ENCODE measurements at places on chromosomes 2 and 18.
A peak's percentile ranks its signal among the peaks of the same experiment; 100 is the strongest.

DNA sequence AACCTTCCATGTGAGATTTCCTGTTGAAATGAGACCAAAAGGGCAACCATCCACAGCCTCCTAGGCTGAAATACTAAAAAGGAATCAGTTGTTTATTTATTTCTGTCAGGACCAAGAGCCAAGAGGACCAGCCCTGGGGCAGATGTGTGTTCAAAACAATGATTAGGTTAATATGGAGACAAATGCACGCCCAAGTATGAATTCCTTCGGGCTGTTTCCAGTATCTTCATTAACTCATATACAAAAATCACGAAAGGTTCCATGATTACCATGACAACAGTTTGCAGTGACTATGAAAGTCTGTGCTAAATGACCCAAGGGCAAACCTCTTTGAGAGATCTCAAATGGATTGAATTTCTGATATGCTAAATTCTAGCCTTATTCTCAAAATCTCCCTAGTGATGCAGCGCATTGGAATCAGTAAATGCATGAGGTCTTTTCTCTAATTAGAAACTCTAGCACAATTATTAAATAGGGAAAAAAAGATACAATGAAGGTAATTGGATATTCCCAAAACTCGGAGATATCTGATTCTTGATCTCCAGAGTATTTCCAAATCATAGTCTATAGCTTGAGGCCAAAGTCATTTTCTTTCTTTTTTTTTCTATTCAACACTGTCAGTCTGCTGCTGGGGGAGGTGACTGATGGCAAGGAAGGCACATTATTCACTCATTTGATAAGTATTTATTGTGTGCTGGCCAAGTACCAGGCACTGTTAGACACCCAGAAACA lies 35.6 kb downstream of the VIT start:
- DNase-seq: no peak

- DNase-seq: no peak
These were observed 87.9 kb upstream of the LRRTM1 start for GRCh38 chr2:80392441-80392840.

DNA sequence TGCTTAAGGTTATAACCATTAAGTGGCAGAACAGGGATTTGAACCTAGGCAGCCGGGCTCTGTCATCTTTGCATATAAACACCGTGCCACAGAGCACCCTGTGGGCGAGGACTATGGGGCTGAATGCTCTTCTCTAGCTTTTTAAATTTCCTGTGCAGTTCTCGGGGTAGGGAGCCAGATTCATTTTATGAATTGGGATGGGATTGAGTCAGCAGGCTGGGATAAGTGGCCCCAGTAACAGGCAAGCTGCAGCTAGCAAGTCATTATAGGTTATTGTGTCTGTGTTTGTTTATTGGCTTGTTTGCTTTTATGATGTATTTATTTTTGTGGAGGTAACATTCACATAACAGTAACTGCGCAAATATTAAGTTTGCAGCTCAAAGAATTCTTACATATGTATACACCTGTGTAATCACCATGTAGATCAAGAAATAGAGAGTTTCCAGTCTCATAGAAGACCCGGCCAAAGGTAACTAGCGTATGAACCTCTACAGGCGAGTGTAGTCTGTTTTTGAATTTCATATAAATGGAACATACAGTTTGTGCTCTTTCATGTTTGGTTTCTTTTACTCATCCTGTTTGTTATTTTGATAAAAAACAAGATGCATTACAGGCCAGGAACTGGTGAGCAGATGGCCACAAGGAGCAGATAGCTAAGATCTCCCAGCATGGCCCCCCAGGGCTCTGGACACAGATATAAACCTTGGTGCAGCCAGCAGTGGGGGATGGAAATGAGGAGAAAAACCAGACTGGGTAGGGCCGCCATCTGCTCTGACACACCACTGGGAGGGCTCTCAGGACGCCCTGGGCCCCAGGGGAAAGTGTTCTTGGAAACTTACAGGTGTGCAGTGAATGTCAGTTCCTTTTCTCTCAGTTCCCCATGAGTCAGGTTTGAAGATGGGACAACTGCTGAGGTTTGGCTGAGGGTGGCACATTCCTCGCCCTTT lies 49.2 kb upstream of the GPR155 start:
- DNase-seq: no peak

DNA sequence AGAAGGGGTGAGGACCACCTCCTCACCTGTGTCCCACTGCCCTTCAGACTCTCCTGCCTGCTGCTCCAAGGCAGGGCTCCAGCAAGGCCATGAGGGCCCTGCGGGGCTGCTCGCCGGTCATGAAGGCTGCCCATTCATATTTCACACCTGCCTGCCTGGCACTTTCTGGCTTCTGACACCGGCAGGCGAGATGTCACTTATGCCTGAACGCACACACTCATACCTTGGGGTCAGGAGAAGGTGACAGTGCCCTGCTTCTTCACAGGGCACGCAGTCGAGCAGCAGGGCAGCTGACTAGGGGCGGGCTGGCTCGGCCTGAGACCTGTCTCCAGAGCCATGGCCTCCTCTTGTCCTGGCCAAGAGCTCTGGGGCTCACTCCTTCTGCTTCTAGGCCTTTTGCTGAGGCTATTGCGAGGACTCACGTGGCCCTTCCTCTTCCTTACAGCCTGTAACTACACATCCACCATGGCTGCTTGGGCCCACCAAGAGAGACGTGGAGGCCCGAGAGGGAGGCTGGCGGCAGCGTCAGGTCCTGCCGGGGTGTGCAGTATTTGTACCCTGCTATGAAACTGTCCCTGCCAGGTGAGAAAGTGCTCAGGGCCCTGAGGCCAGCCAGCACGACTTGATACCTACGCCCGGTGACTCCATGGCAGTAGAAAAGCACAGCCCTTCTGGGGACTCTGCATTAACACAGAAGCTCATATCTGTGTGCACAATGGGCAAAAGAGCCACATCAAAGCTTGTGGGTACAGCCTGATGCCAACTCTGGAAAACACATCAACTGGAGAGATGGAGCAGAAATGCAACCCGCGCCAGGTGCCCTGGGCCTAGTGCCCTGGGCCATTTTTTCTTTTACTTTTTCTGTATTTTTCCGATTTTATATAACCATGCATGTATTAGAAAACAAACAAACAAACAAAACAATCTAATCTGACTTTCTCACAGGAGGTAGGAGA lies 30.6 kb downstream of the HS6ST1 start:
- DNase-seq: no peak

DNA sequence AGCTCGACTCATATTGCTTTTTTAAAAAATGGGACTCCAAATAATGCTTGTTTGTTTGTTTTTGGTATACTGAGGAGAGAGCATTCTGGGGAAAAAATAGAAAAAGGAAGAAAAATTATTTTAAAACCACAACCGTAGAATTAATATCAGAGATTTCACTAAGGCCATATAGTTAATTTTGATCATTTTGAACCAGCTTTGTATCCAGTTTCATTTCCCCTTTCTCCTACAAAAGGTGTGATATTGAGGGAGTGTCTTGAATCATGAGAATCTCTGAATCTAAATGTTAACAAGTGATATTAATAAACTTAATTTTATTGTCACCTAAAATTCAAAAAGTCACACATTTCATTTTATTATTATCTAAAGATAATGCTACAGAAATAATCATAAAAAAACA lies 198.5 kb upstream of the GALNT5 start:
- DNase-seq: no peak

- DNase-seq: no peak
These were observed 80.7 kb downstream of the EPAS1 start for GRCh38 chr2:46377666-46378560.

DNA sequence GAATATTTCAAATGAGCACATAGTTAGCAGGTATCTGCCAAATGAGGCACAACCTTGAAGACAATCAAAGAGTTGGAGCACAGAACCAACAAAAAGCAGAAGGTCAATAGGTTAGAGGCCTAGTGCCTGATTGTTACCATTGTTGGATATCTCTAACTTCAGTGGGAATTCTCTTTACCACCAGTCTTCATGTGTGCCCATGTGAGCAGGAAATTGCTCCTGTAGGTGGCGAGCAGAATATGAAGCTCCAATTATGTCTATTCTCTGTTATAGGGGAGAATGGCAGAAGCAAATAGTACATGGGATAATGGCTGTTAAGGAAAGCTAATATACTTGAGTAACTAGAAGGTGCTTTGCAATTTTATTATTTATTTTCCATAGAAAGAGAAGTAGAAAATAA lies 14.9 kb upstream of the ZNF385B start:
- no peak for DNase-seq

- DNase-seq: no peak
These were observed 139.0 kb upstream of the RASGRP3 start for GRCh38 chr2:33337385-33337960.

DNA sequence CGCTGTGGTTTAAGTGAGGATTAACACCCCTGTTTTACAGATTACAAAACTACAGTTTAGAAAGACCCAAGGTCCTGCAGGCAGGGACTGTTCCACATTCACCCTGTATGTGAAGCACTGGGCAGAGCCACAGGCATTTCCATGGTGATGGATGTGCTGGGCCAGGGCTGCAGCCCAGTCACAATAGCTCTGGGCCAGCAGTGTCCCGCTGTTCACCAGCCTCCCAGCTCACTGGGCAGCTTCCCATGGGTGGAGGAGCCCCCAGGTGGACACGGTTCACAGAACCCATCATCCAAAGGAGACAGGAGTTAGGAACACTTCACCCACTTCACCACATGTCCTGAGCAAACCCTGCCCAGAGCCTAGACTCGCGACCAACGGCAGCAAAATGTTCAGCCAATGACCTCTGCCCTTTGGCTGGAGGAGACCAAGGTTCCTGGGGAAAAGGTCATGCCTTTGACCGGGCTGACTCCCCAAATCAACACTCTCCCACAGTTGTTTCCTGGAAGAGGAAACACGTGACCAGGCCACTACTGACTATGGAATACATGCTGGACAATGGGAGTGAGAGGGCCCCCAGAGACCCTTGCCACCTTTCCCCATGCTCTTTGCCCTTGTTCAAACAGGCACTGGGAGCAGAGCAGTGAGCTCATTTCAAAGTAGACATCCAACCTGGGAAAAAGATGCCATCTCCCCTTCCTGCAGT lies 28.0 kb upstream of the SLC35F6 start:
- no peak for DNase-seq

GRCh38 chr2:217901835-217902378 lies 100.9 kb downstream of the TNS1 start:
- no peak for DNase-seq

- no peak for DNase-seq
These were observed 87.7 kb downstream of the LIMS1 start for GRCh38 chr2:108621687-108622681.

- DNase-seq: peak; percentile 83
These were observed at the start of gene REL for GRCh38 chr2:60881047-60881932. REL (plus strand) TSS chr2:60881574; CDS start chr2:60881841, 267 bp downstream.

DNA sequence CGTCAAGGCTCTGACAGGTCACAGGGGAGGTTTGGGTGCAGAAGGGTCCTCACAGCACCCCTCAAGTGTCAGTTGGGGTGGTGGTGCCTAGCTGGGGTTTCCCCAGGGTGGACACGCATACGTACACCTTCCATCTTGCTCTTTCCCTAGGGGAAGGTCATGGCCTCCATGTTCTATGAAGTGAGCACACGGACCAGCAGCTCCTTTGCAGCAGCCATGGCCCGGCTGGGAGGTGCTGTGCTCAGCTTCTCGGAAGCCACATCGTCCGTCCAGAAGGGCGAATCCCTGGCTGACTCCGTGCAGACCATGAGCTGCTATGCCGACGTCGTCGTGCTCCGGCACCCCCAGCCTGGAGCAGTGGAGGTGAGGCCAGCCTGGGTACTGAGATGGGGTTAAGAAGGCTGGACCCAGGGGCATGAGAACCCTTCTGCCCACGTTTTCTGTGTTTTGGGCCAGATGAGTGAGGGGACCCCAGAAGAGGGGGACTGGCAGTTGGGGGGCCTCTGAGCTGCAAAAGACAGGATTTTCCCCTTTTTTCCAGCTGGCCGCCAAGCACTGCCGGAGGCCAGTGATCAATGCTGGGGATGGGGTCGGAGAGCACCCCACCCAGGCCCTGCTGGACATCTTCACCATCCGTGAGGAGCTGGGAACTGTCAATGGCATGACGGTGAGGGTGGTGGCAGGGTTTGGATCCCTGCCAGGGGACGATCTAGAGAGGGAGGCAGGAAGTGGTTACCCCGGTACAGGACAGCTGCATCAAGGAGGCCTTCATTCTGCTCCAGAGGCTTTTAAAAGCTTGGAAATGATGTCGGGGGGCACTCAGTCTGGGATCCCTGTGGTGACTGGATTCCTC lies 20.9 kb downstream of the SLC30A3 start:
- DNase-seq: no peak

DNA sequence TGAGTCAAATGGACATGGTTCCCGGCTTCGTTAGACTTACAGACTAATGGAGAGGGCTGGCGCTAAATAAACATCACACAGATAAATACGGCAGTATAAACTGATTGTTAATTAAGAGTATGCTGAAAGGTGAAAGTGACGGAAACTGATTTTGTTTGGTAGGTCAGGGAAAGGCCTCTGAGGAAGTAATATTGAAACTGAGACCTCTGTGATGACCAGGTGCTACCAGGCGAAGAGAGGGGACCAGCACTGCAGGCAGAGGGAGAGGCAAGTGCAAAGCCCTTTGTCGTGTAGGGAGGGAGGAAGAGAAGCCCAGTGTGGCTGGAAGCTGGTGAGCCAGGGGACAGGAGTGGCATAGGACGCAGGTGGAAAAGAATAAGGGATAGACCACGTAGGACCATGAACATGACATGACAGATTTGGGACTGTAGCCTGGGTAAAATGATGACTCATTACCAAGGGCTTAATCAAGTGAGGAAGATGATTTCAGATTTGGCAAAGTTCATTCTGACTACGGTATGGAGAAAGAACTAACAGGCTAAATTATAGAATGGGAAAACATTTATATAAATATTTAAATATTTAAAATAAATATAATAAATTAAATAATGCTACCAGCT lies 433.1 kb downstream of the NCKAP5 start:
- no peak for DNase-seq

- no peak for DNase-seq
These were observed 8.4 kb upstream of the TRABD2A start for GRCh38 chr2:84889332-84889731.

DNA sequence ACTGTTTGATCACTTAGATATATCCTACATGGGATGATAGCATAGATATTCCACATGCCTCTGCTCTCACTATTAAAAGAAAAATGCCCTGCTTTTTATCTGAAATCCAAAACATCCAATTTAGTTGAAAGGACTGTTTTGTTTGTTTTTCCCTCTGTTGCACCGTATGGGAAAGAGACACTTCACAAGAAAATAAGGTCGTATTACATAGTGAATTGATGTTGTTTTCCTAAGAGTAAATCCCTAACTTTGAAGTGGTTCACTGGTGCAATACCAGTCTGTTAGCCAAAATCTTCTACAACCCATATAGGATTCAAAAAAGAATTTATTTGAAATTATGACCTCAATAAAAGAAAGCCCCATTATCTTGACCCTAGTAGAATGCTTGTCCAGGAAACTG lies 18.1 kb downstream of the TGFA start:
- no peak for DNase-seq

- no peak for DNase-seq
These were observed 83.7 kb upstream of the VRK2 start for GRCh38 chr2:57962861-57963260.

DNA sequence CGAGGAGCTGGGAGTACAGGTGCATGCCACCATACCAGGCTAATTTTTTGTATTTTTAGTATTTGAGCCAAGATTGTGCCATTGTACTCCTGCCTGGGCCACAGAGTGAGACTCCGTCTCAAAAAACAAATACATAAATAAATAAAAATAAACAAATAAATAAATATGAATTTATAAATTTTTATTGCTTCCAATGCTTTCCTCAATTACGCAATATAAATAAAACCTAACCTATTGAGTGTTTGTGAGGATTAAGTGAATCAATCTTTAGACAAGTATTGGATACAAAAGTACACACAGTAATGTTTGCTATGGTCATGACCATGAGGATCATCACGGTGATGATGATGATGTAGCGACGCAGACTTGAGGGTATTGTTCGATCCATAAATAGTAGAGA lies 257.4 kb downstream of the ASXL3 start:
- no peak for DNase-seq

- no peak for DNase-seq
These were observed 234.1 kb upstream of the ID2 start for GRCh38 chr2:8447610-8448221.

Data from hippocampal formation (tissue), 2 donors.